ENCODE measurements at places on chromosomes 16 and 17. TPM values are rescaled to one million over a fixed set of nuclear protein-coding genes. Genes with fewer than 3 reads are reported as not detected.

The KRT33A gene
- total RNA-seq: not detected

The SDF2 gene
- 38.5 TPM for total RNA-seq

DNA sequence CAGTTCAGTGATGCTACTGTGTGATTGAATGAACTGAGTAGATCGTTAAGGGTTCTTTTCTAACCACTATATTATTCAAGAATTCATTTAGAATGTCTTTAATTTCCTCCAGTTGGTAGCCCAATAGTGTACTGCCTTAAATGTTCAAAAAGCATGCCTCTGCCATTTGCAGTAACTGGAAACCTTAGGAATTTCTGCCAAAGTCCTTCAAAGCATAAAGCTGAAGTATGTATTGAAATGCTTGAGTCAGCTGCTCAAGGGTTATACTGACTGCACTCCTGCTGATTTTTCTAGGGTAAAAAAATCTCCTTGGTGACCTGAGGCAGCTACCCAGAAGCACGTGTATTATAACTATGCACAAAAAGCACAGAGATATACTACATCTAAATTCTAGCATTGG lies 56.5 kb downstream of the SNTB2 start:
- H3K36me3 ChIP-seq: peaks cover 2% of the 10 kb centered on the region
- H3K27ac ChIP-seq: no peak overlapping the region
- peaks cover 5% of the 10 kb centered on the region for H3K4me1 ChIP-seq
- no peak overlapping the region for H3K4me3 ChIP-seq
- H3K27me3 ChIP-seq: no peaks in the 10 kb centered on the region

- H3K27me3 ChIP-seq: no peaks in the 10 kb centered on the region
- H3K4me1 ChIP-seq: peaks cover 7% of the 10 kb centered on the region
- peaks cover 2% of the 10 kb centered on the region for H3K36me3 ChIP-seq
- H3K4me3 ChIP-seq: no peak overlapping the region
- H3K27ac ChIP-seq: no peak overlapping the region
These were observed 11.6 kb upstream of the ZNF750 start for GRCh38 chr17:82851381-82851780.

The USP36 gene
- total RNA-seq: 418 TPM

DNA sequence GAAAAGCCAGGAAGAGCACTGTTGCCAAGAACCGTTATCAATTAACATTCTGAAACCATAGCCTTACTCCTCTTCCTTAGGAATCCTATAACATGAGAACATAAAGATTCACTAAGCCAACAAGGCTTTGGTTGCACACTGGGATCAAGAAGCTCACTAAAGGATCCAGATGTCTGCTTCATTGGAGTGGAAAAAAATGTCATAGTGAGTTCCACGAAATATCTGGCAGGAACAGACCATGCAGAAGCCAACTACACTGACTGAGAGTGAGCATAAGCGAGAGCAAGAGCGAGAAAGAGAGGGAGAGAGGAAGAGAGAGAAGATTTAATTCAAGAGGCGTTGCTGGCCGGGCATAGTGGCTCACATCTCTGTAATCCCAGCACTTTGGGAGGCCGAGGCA lies 13.4 kb upstream of the MEIOC start:
- H3K36me3 ChIP-seq: peaks cover 8% of the 10 kb centered on the region
- H3K27me3 ChIP-seq: peaks cover 53% of the 10 kb centered on the region
- H3K4me1 ChIP-seq: peaks cover 2% of the 10 kb centered on the region
